ENCODE measurements at places on chromosomes 12 and 14.

- no peak for DNase-seq
Measured at GRCh38 chr12:124582108-124582424, 14.7 kb upstream of the NCOR2 start.

GRCh38 chr12:94244165-94245133 is 96.1 kb downstream of the PLXNC1 start:
- peak; percentile 34 for DNase-seq

GRCh38 chr14:80809663-80810062 is 131.9 kb downstream of the CEP128 start:
- no peak for DNase-seq

- peak; percentile 19 for DNase-seq
Measured at GRCh38 chr12:70243510-70244371, 508 bp downstream of the CNOT2 start.

DNA sequence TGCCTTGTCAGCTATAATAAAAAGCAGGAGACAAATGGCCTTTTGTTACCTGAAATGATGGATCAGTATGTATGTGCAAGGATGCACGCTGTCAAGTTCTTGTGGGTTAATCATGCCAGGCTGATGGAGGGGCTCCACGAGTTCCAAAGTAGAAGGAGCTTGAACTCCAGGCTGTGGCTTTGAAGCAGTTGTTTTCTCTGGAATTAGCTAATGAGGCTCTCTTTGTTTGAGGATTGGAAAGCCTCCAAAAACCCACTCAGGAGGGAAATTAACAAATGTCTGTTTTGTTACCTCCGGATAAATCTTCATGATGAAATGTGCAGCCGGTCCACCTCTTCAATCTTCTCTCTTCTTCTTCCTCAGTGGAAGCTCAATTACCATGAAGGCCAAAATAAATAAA is 605.5 kb downstream of the DIO2 start:
- DNase-seq, result no peak

- DNase-seq, result no peak
Measured at GRCh38 chr12:130879212-130879686, 7.4 kb downstream of the RAN start.

- DNase-seq, result peak; percentile 64
Measured at GRCh38 chr12:6606331-6607131, 648 bp downstream of the CHD4 start.

DNA sequence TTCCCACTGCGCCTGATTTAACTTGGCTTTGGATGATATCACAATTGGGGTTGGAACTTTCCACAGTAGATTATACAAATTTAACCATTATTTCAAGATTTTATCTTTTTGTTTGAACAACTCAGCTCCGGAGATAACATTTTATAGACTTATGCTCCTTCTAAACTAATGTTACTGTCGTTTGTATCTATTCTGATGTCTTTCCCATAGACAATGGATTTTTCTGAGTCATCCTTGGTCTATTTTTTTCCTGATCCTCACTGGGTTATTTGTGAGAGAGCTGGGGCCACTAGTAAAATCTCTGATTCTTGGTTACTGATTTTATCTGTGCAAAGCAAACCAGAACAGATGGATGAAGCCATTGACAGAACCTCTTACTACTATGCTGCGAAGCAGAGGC is 175.1 kb downstream of the SLC38A4 start:
- no peak for DNase-seq

DNA sequence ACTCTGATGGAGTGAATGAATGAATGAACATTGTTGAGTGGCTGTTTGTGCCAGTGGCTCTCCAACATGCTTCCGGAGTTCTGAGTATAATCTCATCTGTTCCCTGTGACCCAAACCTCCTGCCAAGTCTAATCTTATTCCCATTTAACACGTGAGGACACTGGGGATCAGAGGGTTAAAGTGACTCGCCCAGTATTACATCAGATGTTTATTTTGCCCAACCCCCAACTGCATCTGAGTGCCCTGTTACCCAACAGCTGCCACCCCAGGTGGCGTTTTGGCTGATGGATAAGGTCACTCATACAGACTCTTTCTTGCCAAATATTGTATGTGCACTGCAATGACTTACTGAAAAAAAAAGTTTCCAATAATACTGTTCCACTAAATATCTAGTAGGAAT is 210.9 kb downstream of the EXOC5 start:
- no peak for DNase-seq

- no peak for DNase-seq
Measured at GRCh38 chr12:49626169-49626835, 2.9 kb downstream of the PRPF40B start.

DNA sequence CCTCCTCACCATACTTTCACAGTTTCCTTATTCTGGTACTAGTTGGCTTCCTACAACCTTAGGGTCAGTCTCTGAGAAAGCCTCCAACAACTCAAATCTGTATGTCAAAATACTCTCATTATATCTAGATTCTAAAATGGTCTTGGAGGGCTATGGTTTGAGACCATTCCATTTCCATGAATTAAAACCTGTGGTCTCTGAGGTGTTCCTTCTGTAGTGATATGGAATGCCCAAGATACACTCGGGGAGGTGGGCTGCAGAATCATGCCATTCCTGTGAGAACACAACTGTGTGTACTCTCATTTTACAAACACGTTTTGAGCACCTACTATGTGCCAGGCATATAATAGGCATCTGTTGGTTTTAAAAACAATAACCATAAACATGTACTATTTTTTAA is 74.0 kb downstream of the FERMT2 start:
- no peak for DNase-seq

DNA sequence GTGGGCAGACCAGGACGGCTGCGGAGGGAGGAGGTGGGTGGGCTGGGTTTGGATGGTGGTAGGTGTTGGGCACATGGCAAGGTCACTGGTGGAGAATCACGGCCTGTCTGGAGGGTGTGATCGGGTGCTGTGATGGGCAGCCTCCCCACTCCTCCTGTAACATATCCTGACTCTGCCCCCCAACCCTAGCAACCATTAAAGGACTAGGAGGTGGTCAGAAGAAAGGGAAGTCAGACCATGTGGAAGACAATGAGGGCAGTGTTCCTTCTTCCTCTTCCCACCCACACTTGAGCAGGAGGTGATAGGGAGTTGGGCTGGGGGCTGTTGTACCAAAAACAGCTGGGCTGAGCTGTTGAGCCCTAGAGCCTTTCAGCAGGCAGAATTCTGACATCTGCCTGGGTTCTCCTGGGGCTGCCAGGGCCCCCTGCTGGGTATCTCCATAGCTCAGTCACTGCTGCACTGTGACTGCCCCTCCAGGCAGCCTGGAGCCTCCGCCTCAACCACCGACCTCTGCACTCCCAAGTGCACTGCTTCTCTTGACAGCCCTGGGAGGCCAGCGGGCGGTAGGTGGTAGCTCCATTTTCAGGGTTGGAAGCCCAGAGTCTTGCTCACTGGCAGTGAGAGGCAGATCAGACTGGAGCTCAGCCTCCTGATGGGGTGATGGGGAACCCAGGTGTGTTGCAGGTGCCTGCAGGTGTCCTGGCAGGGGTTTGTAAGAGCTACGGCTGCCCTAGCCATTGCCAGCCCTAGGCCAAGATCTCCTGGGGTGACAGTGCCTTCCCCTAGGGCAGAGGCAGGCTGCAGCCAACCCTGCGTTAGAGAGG is 15.4 kb downstream of the VASH1 start:
- no peak for DNase-seq

DNA sequence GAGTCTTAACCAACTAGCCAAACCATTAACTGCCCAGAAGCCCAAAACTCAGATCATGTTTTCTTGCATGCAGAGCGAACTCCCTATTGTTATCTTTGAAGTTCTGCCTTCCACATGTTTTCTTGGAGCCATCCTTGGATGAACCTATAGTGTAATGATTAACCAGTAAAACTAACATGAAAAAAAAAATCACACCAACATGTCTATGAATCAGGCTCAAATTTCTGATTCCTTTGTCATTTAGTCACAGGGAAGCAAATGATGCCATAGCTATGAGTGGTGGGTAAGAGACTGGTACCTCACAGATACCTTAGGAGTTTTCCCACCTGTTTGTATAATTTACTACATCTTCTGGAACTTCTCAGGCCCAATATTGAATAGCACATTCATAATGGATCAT is 70.7 kb downstream of the PTPRO start:
- DNase-seq, result no peak

DNA sequence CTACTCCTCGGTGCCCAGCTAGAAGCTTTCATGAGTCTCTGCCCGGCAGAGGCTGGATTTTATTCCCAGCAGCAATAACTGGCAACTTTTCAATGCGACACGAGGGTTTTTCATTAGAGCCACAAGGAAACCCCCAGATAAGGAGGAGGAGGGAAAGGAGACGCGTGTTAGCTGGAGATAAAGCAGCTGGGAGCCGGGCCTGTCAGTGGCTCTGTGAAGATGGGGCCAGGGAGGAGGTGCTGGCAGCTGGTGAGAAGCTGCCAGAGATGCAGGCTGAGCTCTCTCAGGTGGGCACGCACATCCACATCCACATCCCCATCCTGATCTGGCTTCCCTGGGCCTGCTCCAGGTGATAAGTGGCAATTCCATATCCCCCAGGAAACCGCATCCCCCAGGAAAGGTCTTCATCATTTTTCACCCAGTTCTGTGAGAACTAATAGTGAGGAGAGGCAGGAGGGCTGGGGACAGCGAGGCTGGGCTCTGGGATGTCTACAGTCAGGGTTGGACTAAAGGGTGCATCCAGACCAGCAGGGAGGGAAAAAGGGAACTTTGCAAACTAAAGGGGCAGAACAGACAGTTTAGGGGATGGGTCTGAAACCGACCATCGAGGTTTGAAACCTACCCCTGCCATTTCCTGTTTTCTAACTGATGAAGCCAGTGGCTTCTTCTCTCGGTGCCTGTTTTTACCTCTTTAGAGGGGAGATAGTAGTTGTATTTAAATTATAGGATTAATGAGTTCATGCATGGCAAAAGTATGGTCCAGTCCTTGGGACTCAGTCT is 413.2 kb downstream of the DPF3 start:
- DNase-seq, result no peak

DNA sequence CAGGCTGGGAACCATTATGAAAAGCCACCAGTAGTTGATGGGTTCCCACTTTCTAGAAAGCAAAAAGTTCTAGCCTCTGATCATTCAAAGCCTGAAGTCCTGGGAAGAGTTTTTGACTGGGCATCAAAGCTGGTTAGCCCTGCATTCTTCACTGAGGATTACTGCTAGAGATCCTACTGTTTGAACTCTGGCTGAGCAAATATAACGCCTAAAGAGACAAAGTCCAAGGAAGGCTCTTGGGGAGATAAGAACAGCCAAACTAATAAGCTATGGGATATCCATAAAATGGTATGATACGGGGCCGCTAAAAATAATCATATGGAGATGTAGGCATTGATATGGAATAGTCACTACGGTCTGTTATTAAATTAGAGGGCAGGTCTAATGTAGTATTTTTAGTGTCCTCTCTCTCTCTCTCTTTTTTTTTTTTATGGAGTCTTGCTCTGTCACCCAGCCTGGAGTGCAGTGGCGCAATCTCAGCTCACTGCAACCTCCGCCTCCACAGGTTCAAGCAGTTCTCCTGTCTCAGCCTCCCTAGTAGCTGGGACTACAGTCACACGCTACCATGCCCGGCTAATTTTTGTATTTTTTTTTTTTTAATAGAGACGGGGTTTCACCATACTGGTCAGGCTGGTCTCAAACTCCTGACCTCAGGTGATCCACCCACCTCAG is 35.5 kb downstream of the PLXNC1 start:
- DNase-seq, result no peak

DNA sequence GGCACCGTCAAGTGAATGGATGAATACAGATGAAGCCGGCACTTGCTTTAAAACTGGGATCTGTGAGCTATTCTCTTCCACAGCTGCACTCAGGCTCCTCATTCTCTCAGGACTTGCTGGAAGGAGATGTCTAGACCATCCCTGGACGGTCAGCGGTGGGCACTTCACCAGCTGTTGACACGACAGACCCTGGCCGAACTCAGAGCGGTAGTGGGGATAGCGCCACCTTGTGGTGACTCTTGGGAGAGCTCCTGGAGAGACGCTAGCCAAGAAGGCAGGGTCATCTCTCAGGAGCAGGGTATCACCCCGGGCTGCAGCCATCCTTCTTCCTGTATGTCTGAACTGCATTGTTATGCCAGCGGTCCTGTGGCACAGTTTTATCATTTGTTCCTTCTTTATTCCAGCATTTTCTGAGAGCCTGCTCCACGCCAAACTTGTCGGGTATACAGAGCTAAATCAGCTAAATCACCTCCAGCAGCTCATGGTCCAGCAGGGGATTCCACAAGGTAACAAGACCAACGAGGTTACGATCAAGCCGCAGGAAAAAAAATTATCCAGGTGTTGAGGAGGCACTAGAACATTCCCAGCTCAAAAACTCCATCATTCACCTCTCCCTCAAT is 10.0 kb downstream of the WNT1 start:
- DNase-seq, result peak; percentile 41

DNA sequence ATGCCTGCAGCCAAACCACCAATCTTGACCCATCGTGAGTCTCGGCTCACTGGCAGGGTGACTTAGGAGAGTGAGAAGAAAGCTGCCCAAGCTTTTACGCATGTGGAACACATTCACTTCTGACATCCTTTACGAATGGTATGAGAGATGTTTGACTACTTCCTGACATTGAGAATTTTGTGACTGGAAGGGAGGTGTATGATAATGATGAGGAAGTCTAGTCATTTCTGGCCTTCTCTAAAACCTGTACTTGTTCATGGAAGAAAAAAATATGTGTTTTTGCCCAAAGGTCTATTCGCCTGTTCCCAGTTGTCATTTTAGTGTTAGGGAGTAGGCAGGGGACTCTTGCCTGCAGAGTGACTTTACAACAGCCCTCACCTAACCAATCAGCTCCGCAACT is 227.2 kb upstream of the ATP2B1 start:
- DNase-seq, result no peak

GRCh38 chr14:20935303-20935984 is 19.8 kb upstream of the RNASE2 start:
- DNase-seq, result no peak

All from stimulated activated CD8-positive, alpha-beta memory T cell treated with anti-CD3 and anti-CD28 coated beads, Interleukin-12 subunit alpha, Interleukin-12 subunit beta, amount 100 ng/mL, for 4 hours (primary cell).